Cardiac septum (tissue), 1 donor: ENCODE measurements at places on chromosomes 16 and 17. TPM values are rescaled to one million over a fixed set of nuclear protein-coding genes. Genes with fewer than 3 reads are reported as not detected.

- DNase-seq: no peak
Observed at GRCh38 chr16:59060207-59060606, 326.1 kb upstream of the GOT2 start.

DNA sequence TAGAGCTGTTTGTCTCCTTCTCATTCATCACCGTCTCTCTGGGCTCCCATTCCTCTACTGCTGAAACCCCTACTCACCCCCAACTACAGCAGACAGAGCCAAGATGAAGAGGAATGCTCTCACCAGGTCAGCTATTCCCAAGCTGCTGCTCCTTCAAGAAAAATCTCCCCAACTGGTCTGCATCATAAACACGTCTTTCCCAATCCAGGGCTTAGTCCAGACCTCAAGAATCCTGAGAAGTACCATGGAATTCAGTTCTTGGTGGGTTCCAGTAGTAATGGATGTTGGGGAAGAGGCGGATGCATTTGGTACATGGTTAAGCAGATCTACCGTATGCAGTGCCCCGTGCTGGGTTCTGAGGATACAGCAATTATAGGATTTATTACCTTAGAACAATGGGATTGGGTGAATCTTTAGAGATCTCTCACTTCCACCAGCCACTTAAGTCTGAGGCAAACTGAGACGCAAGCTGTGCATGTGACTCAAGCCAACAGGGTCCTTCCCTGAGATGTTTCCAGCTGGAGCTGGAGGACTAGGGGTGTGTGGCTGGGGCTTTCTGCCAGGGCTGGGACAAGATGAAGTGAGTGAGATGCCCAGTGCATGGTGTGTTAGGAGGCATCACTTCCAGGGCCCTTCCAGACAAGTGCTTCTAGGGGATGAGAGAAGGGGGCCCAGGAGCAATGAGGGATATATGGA is 232.7 kb upstream of the CDH5 start:
- DNase-seq: no peak

- no peak for DNase-seq
Observed at GRCh38 chr17:17435323-17435722, 41.5 kb upstream of the MED9 start.

- no peak for DNase-seq
Observed at GRCh38 chr16:54030451-54030850, 256.1 kb downstream of the IRX3 start.

- no peak for DNase-seq
Observed at GRCh38 chr17:21146362-21147015, 19.7 kb downstream of the DHRS7B start.

GRCh38 chr16:29307598-29308507 is 98.7 kb downstream of the NPIPB11 start:
- DNase-seq: no peak

GRCh38 chr16:56211435-56211981 is 20.2 kb downstream of the GNAO1 start:
- DNase-seq: no peak

- DNase-seq: no peak
Observed at GRCh38 chr16:12392585-12393091, 411.0 kb downstream of the CPPED1 start.

Gene MAPK7
- total RNA-seq: 17.5 TPM

Gene SLC16A6
- total RNA-seq: 0.19 TPM

Gene CCL3
- total RNA-seq: 0.86 TPM

Gene SEPTIN12
- not detected for total RNA-seq
